Activated T-cell treated with anti-CD3 and anti-CD28 coated beads, Interleukin-2, amount 50 U/mL, for 72 hours (primary cell): ENCODE measurements at places on chromosomes 5 and 9.

DNA sequence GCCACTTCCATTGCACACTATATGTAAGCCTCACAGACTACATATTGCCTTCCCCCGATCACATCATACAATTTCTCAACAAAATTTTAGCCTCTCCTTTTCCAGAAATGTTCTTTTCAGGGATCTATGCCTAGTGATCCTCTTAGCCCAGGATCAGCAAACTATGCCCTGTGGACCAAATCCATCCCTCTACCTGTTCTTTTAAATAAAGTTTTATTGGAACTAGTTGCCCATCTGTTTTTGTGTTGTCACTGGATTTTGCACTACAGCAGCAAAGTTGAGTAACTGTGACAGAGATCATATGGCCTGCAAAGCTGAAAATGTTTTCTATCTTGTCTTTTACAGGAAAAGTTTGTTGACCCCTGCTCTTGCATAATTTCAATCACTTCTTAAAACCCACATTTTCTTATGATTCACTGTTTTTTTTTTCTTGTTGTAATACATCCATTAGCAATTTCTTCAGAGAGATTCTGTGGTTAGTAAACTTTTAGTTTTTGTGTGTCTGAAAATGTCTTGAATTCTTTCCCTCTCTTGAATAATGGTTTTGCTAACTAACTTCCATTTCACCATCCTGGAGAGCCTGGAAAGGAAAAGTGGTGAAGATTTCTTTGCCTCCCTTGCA is 7.1 kb downstream of the TXNDC8 start:
- DNase-seq, result no peak

GRCh38 chr5:154701181-154701580 is 54.0 kb upstream of the LARP1 start:
- no peak for DNase-seq

DNA sequence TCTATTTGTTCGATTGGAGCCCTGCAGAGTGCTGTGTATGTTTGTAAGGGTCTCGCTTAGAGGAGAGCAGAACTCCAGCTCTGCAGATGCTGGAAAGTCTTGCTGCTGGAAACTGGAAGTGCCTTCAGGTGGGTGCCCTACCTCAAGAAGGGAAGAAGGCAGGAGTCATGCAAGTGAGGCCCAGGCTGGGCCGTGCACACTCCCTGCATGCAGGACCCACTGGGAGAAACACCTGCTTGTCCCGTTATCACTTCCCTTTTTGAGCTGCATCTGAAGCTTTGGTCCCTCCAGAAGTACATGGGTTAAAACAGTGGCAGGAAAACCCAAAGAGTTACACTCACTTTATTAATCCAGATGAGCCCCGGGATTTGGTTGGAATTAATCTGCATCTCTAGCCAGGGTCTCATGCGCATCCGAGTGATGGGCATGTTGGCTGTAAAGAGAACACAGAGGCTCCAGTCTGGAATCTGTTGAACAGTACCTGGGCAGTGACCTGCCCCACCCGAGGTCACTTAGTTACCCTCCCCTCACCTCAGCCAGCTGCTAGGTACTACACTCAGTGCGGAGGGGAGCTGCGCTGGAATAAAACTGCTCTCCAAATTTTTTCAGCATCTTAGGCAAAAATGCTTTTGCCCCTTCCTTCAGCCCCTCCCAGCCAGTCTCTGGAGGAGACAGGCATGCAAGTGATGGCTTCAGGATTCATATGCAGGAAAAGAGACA is 1.4 kb downstream of the IRF1 start:
- DNase-seq, result no peak

DNA sequence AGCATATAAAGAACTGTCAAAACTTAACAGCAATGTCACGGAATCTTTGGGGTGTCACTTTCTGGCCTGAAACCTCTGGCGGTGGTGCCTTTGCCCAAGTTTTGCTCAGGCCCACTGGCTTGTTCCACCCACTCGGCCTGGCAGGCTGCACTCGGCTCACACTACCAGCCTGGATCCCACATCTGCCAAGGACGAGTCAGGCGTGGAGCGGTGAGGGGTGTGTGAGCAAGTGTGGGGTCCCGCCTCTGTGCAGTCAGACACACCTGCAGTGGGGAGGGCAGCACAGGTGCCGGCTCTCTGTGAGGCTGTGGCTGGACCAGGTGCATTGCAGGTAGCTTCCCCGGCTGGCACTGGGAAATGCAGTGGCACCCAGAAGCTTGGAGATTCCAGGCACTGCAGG is 40.0 kb downstream of the TSPAN17 start:
- no peak for DNase-seq

- no peak for DNase-seq
Measured at GRCh38 chr5:40165106-40165788, 514.5 kb upstream of the PTGER4 start.

DNA sequence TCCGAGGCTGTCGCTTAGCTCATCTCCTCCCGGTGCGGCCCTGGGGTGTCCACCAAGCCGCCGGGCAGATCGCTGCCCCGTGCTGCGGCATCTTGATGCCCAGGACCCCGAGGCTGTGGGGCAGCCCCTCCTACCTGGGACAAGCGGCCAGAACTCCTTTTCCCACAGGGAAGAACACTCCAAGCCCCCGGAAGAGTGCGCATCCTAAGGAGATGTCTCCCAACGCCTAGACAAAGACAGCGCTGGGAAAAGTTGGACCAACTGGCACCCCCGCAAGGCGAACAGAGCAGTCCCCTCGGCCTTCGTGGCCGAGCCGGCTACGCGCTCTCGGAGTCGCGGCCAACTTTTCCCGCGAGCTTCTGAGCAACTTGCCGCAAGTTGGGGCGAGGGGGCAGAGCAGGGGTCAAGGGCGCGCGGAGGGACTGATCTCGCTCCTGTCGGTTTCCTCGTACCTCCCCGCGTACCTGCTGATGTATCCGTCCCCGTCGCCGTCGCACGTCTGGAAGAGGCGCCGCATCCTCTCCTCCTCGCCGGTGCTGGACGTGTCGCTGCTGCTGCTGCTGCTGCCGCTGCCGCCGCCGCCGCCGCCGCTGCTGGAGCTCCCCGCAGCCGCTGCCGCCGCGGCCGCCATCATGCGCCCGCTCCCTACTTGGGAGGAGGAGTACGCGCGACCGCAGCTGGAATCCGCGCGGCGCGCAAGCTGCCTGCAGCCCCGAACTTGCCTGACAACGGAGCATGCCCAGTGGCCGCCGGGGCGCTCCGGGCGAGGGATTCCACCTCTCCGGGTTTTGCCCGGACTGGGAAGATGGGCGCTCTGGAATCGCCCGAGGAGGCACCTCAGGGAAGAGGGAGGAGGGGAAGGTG is at the start of gene MCC:
Gene MCC (minus strand): TSS at position 673 of the 864 bp plus-strand sequence.
- peak; percentile 40 for DNase-seq

DNA sequence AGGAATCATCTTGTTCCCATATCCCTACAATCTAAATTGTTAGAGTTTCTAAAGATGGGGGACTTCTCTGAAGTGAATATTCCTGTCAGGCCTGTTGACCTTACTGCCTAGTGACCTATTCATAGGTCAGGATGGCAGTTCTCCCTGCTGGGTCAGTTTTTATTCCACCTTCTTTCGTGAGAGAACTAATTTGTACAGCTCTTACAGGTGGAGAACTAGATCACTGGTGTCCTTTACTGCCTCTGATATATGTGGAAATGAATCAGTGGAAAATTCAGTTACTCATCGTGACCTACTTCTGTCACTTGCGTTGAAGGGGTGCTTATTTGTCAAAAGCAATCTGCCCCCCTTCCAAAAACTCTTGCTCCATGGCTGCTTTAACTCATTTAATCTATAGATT is 164.9 kb downstream of the CD180 start:
- peak; percentile 21 for DNase-seq

- no peak for DNase-seq
Measured at GRCh38 chr5:1477341-1477740, 32.1 kb upstream of the SLC6A3 start.

DNA sequence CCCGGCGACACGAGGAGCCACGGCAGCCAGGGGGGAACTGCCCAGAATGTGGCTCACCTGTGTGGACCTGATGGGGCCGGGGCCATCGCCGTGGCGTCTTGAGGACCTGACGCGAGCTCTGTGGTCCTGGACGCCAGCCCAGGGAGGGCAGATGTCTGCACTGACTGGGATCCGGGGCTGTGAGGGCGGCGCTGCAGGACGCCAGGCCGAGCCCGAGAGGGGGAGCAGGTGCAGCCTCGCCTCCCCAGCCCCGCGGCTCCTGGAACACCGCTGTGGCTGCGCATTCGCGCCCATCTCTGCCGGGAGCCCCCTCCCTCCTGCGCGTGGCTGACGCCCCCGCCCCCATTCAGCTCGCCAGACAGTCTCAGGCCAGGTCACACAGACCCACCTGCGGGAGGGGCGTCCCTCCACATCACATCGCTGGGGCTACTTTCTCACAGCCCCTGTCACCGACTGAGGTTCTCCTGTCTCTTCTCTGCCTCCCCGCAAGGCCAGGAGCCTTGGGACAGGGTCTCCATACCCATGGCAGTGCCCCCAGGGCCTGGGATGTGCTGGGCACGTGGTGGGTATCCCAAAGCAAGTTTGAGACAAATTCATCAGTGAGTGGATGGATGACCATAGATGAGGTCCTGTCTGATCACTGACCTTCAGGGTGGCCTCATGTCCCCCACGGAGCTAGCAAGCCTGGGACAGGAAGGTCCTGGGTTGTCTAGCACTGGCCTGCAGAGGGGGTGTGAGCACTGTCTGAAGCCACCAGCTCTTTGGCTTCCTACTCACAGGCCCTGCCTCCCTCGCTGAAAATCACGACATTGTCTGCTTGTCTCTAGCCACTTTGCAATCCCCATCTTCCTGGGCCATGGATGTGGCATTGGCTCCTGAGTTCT is 47.3 kb downstream of the RASGEF1C start:
- DNase-seq, result no peak

- DNase-seq, result no peak
Measured at GRCh38 chr5:150401076-150401375, 11.7 kb downstream of the CD74 start.

DNA sequence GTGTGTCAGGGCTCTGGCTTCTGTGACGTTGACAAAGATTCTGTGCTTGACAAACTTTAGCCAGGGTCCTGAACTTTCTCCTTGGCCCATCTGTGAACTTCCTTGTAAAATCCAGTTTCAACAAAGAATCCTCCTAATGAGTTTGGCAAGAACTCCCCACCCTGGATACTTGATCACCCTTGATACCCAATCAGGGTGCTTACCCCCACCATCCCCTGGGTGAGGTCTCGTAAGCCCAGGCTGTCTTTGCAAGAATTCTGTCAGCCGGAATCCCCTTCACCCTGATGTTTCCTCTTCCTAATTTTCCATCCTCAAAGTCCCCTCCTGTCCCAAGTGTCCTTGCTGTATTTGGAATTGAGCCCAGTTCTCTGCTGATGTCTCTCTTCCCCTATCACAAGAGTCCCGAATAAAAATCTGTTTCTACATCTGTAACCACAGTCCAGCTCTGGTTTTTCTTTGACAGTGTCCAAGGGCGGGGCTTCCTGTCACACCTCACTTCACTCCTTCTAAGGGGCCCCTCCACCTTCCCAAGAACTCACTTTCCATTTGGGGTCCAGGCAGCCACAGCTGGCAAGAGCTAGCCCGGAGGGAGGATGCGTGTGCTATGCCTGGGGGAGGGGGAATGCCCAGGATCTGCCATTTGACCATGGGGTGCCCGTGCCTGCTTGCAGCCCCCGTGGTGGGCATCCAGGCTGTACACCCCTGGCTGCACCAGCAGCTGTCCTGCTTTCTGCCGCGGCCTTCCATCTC is 2.7 kb upstream of the CARD19 start:
- peak; percentile 41 for DNase-seq

DNA sequence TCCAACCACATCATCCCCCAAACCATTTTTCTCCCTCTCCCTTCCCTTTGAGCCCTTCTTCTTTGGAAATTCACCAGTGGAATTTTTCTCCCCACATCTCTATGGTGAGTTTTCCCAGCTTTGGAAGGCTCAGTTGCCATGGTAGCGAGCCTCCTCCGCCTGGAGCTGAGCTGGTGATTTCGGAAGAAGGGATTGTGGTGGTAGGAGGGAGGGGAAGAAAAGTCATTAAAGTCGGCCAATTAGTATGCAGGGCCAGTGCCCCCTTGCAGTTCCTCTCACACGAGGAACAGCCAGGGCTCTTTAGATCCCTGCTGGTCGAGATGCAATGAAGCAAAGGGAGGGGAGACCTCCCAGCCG is 322.0 kb downstream of the NTRK2 start:
- DNase-seq, result no peak

DNA sequence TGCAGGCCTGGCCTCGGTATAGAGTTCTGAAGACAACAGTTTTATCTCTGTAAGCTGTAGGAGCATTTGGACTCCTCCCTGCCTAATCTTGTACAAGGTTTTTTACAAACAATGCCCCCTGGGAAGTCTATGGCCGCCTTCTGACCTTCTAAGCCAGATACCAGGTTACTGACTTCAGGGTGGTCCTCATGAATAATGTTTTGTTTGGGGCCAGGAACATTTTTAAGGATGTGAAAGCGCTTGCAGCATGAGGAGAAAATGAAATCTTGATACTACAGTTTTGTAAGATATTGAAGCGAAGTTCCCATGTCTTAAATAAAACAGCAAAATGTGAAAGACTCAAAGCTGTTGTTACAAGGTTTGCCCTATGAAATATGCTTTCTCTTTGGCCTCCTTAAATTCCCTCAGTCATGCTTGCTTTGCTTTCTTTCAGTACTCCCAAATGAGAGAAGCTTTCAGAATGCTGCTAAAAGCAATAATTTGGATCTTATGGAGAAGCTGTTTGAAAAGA is 5.2 kb downstream of the ANKDD1B start:
- DNase-seq, result no peak

DNA sequence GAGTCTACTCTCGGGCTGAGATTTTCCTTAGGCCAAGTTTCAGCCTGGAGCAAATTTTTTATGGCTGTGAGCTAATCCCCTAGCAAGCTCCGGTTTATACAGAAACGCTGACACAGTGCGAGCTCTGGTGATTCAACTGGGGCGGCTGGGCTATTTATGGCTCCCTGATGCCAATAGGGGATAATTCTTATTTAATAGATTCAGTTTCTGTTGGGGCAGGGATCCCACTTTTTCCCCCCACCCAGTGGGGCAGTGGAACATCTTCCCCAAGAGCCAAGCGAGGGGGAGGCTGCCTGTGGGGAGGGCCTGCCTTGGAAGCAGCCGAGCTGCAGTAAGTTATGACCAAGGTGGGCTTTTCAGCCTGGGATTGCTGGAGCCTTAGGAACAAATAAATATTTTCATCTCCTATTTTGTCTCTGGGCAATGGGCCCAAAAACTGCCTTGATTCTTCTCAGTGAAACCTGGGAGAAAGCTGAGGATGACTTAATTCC is 129.1 kb downstream of the MACROH2A1 start:
- no peak for DNase-seq

DNA sequence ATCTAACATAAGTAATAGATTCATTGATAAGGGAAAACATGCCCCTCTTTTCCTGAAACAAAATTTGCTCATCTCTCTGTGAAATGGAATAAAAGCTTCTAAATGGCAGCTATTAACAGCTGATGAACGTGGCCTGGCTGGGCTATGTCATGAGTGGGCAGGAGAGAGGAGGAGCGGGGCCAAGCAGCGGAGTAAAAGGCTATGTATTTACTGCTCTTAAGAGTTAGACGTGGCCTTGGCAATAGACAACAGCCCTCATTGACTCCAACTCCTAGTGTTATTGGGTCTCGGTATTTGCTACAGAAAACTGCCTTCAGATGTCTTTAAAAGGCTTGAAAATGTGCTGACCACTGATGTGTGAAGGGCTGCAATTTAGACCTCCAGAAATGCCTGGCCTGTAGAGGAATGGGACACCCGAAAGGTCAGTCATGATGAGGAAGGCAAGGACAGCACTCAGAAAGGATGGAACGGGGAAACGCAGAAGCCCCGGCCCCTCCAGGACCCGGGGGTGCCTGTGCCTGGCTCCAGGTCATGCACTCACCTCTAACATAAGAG is 116.8 kb downstream of the PDZD2 start:
- DNase-seq, result no peak
